Stimulated activated CD4-positive, alpha-beta T cell treated with anti-CD3 and anti-CD28 coated beads, Interleukin-1b, Interleukin-23, amount 100 ng/mL, for 1 hour (primary cell): ENCODE measurements at places on chromosomes 4 and X.

GRCh38 chr4:102723511-102723910 lies 37.3 kb downstream of the MANBA start:
- DNase-seq = no peak

GRCh38 chr4:56637154-56637553 lies 43.9 kb downstream of the HOPX start:
- DNase-seq = no peak

- DNase-seq = no peak
Observed at GRCh38 chrX:19122641-19123009, 357 bp upstream of the ADGRG2 start.

- no peak for DNase-seq
Observed at GRCh38 chr4:73452953-73453700, 17.1 kb downstream of the AFP start.

DNA sequence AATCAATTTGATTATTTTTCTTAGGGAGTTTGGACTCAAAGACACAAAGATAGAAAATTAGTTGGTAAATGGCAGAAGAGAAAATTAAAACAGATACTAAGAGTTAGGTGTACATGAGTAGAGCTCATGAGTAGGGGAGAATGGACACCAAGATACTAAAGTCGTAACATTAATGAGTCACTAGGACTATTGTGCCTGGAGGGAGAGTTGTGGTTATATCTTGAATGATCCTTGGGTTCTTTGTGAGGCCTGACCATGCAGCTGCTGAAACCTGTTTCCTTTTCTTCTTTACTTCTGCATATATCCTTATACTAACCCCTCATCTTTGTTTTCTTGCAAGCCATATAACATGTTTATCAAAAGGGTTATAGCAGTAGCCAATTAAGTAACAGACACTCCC lies 532.8 kb downstream of the RPA4 start:
- DNase-seq = no peak

DNA sequence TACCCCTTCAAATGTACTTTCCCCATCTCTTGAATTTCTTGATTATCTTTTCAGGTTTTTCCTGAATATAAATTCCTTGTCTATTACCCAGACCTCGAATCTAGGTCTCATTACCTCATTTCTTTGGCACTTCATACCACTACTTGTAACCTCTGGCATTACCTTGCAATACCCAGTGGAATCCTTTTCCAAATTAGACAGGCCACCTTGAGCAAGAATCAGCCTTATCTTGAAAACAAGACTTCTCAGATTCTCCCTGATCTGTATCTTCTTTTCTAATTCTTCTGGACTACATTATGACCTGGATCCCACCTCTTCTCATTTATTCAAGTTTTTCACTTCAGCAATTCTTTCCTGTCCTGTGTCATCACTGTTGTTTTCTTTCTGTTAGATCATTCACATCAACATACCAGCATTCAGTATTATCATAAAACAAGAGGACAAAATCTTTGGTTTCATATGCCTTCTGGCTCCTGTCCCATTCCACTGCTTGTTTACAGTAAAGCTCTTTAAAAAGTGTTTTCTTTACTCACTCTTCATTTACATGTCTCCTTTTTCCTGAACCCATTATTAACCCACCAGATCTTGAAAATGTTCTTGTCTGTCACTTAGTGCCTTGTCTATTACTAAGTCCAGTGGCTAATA lies 275.6 kb upstream of the HS3ST1 start:
- no peak for DNase-seq
